ENCODE measurements at places on chromosomes 3 and 15.

DNA sequence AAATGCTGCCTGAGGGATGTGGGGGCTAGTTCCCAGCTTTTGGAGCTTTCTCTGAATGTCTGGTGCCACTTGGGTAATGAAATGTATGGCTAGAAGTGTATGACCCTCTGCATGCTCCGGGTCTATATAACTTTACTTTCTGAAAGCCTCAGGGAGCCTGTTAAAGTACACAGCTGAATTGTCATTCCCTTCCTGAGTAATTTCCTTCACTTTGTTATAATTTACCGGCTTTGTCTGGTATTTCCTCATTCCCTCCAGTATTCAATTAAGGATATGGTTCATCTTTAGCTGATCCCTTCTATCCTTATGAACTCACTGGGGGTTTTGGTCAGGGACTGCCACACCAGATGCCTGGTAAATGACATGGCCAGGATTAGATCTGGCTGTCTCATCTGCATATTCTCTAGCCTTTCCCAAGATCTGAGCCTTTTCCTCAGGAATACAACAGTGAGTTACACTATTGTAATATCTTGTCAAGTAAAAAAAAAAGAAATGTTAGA, 620.3 kb downstream of the ZPLD1 start:
- no peaks in the 10 kb centered on the region for H3K4me1 ChIP-seq
- H3K36me3 ChIP-seq: no peaks in the 10 kb centered on the region
- no peaks in the 10 kb centered on the region for H3K27me3 ChIP-seq
- DNase-seq: no peak

- DNase-seq: no peak
- no peak overlapping the region for H3K4me3 ChIP-seq
- H3K36me3 ChIP-seq: no peaks in the 10 kb centered on the region
These were observed 68.5 kb downstream of the TRANK1 start for GRCh38 chr3:36876181-36876936.

GRCh38 chr15:97840501-97840900, 120.0 kb upstream of the ARRDC4 start:
- H3K27me3 ChIP-seq: no peaks in the 10 kb centered on the region
- no peaks in the 10 kb centered on the region for H3K36me3 ChIP-seq
- peak; percentile 25 for DNase-seq
- no peak overlapping the region for H3K27ac ChIP-seq

DNA sequence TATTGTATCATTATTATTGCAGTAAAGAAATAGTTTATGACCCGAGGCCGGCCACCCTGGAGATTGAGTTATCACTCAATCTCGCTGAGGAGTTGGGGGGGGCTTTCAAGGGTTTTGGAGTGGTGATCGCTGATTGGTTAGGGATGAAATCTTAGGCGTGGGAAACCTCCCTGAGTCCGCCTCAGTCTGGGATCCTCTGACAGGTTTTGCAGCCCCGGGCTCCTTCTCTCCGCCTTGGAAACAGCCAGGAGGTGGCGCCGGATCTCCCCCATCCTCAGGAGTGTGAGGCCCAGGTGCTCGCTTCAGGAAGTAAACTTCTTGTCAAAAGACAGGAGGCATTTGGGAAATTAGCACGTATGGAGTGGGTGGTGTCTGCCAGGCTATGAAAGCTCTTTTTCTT, 41.1 kb upstream of the SEC61A1 start:
- no peak overlapping the region for H3K27ac ChIP-seq
- no peaks in the 10 kb centered on the region for H3K4me1 ChIP-seq
- H3K4me3 ChIP-seq: no peak overlapping the region
- no peaks in the 10 kb centered on the region for H3K36me3 ChIP-seq
- H3K27me3 ChIP-seq: no peaks in the 10 kb centered on the region

GRCh38 chr3:140695361-140696061, 17.6 kb downstream of the TRIM42 start:
- no peak overlapping the region for H3K27ac ChIP-seq
- H3K27me3 ChIP-seq: no peaks in the 10 kb centered on the region
- DNase-seq: no peak
- H3K4me3 ChIP-seq: no peak overlapping the region
- no peaks in the 10 kb centered on the region for H3K4me1 ChIP-seq

DNA sequence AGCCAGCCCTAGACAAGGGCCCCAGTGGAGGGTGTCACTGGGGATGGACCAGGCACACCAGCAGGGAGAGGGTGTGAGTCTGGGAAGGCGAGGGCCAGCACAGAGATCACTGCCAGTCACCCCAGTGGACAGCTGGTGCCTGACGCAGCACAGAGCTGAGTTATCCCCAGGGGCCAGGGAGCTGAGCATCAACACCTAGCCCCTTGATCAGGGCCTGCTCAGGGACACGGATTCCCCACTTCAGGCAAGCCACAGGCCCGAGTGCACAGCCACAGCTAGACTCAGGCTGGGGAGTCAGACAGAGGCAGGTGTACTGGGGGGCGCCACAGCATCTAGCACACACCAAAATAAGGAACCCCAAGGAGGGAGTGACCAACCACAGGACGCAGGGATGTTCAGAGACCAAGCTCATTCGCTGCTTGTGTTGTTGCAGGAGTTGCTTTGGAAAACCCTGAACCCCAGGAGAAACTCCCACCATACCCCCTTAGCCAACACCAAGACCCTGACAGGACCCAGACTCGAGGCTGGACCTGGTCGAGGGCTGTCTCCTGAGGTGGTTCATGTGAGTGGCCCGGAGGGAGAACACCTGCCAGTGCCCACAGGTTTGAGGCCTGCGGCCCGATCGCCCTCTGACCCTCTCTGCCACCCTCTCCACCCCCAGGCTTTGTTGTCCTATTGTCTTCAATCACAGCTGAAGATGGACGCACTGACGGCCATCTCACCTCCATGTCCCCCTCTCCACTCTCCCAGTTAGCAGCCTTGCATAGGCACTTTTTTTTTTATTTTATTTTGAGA, 146.8 kb downstream of the TPRA1 start:
- no peak overlapping the region for H3K27ac ChIP-seq
- no peaks in the 10 kb centered on the region for H3K27me3 ChIP-seq
- no peaks in the 10 kb centered on the region for H3K4me1 ChIP-seq
- no peak overlapping the region for H3K4me3 ChIP-seq
